Ammon's horn (tissue), 1 donor: ENCODE measurements at places on chromosomes 11 and 22.
A peak's percentile ranks its signal among the peaks of the same experiment; 100 is the strongest.

- DNase-seq, result no peak
Observed at GRCh38 chr11:23751280-23751679, 745.6 kb upstream of the LUZP2 start.

- no peak for DNase-seq
Observed at GRCh38 chr11:126127898-126128297, 65.2 kb upstream of the CDON start.

GRCh38 chr11:113840932-113841664, 34.3 kb downstream of the USP28 start:
- DNase-seq, result no peak

DNA sequence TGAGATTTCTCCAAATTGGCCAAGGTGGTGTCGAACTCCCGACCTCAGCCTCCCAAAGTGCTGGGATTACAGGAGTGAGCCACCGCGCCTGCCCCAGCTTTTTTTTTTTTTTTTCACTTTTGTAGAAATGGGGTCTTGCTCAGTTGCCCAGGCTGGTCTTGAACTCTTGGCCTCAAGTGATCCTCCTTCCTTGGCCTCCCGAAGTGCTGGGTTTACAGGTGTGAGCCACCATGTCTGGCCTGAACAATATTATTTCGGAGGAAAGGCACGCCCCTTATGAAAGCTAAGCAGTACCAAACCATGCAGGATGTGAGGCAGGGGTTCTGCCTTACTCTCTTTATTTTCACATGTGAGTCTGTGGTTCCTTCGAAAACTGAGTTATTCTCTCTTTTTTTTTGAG, 16.1 kb downstream of the MTCH2 start:
- no peak for DNase-seq

- DNase-seq, result no peak
Observed at GRCh38 chr22:37283393-37283937, 1.2 kb downstream of the CYTH4 start.

GRCh38 chr11:66860449-66860831, 3.6 kb downstream of the LRFN4 start:
- no peak for DNase-seq

DNA sequence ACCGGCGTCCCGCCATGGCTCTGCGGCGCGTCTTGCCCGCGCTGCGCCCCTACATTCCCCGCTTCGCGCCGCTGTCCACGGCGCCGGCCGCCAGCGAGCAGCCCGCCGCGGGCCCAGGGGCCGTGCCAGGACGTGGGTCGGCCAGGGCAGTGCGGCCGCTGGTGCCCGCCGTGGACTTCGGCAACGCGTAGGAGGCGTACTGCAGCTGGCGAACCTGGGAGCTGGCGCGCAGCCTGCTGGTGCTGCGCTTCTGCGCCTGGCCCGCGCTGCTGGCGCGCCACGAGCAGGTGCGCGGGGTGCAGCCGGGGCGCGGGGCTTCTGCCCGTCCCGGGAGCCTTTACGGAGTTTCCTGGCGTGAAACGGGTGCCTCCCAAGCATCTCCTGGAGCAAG, 20.1 kb downstream of the DGCR6L start:
- DNase-seq, result no peak

DNA sequence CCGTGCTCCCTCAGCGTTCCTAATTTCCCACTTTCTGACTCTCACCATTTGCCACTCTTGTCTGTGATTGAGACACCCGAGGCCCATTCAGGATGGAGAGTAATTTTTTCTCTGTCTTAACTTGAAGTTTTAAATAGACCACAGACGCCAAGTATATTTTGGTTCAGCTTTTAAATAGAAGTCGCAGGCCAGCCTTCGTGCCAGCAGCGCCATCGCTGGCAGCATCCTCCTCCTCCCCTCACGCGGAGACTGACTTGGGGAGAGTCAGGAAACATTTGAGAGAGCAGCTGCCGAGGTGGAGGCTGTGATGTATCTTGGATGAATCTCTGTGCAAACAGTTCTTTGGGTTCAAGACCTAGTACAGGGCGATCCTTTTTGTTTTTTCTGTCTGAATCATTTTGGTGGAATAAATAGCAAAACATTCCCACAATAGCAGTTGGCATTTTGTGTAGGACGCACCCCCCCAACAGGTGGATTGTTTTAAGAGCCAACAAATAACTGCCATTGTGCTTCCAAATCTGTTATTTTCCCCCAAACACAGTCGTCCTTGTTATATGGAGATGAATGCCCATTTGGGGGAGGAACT, 889 bp upstream of the DMC1 start:
- peak; percentile 80 for DNase-seq

GRCh38 chr11:60589611-60590010, 74.4 kb downstream of the MS4A13 start:
- no peak for DNase-seq

GRCh38 chr11:6817694-6818093, 18.2 kb upstream of the OR6A2 start:
- no peak for DNase-seq

- DNase-seq, result no peak
Observed at GRCh38 chr22:49590851-49591445, 236.7 kb downstream of the BRD1 start.

GRCh38 chr11:64569300-64569970, 21.6 kb upstream of the SLC22A12 start:
- no peak for DNase-seq

DNA sequence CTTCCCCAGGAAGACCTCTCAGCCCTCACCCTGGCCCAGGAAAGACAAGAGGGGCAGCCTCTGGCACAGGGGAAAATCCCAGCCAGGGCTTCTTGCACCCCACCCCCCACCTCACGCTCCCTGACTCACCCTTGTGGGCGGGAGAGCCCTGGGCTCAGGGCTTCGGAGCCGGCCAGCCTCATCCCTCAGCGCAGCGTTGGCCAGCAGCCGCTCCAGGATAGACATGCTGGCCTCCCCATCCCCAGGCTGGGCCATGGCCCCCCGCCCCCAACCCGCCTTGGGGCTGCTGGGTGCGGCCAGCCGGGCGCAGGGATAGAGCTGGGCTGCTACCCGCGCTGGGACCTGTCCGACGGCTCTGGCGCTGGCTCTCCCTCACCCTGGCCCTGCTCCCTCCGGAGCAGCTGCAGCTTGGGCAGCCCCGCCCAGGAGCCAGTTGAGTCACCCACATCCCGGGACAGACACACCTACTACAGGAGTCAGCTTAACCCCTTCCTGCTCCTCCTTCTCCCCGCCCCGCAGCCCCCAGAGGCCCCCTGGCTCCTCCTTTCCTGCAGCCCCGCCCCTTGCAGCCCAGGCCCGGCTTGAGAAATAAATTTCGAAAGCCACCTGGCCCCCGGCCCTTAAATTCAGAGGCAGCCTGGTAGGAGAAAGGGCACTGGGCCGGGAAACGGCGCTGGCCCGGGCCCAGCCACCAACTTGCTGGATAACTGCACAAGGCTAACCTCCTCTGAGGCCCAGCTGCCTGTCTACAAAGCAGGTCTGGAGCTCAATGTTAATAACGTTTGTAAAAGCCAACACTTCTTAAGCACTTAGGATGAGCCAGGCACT, 13.4 kb downstream of the TNKS1BP1 start:
- DNase-seq, result peak; percentile 66

DNA sequence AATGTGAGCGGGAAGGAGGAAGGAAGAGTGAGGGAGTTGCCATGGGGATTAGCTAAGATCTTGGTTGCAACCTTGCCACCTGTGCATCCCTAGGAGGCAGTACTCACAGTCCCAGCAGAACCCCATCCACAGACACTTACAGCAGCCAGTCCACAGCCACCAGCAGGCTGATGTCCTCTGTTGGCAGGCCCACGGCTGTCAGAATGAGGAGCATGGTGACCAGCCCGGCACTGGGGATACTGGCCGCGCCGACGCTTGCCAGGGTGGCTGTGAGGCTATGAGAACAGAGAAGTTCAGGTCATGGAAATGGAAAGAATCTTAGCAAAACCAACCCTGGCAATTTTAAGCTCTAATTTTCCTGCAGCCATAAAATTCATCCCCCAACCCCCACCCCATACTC, 138.6 kb downstream of the SLC1A2 start:
- no peak for DNase-seq

- DNase-seq, result no peak
Observed at GRCh38 chr22:29121124-29121523, 48.3 kb downstream of the KREMEN1 start.

- no peak for DNase-seq
Observed at GRCh38 chr22:28759861-28760560, 12.5 kb upstream of the CCDC117 start.

- no peak for DNase-seq
Observed at GRCh38 chr11:122601141-122602125, 54.1 kb upstream of the UBASH3B start.

GRCh38 chr11:12222055-12222792, 111.8 kb downstream of the MICAL2 start:
- DNase-seq, result peak; percentile 45
